Left renal pelvis (tissue), 4 donors: ENCODE measurements at places on chromosomes 11 and 22. TPM values are rescaled to one million over a fixed set of nuclear protein-coding genes. Genes with fewer than 3 reads are reported as not detected.

Gene PEX16
- polyA plus RNA-seq: 19.0 TPM

Gene JAML
- polyA plus RNA-seq: 2.9 TPM

- DNase-seq: no peak
These were observed 15.0 kb upstream of the EHD1 start for GRCh38 chr11:64893194-64894069.

DNA sequence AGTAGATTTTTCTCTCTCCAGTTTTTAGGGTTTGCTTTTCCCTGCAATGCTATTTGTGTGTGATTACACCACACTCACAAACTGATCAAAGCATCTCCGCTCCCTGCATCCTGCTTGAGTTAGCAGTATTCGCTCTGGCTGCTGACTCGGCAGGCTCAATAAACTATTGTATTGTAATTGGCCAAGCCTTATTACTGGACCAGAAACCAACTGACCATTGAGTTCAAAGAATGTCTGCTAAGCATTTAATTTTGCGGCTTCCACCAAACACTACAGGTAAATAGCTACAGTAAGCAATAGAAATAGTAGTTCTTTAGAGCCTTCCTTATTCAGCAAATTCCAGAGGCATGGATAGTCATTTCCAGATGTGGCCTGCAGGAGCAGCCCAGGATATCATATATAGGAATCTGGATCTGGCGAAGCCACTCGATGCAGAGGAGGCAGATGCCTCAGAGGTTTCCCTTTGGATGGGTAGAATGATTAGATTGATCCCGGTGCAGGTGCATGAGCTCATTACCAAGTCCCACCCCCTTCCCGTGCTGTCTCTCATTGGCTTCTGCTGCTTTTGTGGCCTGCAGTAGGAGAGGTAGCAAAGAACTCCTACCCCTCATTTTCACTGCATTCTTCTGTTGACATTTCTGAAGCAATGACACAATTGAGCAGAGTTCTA lies 77.3 kb downstream of the COMMD9 start:
- DNase-seq: no peak

Gene MMP8
- polyA plus RNA-seq: 0.11 TPM

DNA sequence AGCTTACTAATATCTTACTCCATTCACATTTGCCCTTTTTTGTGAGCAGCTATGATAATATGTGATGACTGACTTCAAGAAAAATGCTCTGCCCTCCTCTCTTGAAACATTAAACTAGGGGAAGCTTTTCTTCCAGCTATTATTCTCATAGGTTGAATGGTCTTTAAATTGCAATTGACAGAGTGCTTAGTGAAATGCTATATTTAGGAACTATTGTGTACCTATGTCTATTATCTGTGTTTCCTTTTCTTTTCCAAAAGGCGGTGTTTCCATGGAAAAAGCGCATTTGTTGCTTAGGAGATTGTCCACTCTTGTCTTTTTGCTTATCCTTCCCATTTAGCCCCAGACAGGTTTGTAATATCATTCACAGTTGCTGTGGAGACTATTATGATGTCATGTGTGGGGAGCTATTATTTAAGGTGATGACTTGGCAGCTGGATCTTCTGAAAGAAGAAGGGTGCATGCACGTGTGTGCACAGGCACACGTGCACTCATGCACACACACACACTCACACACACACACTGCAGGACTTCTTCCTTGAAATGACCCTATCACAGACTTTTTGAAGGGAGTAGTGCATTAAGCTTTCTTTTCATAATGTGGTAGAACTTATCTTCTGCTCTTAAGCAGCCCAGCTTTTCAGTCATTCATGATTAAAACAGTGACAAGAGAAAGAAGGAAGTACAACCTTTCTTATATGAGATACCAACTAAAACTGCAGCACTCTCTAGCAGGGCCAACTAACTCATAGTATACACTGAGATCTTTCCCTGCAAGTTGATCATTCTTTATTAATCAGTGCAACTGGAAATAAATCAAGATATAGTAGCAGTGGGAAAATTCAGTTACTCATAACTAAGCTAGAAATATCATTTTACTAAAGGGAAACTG lies 340.8 kb upstream of the MTNR1B start:
- DNase-seq: no peak
